ENCODE measurements at places on chromosomes 1 and 21.

DNA sequence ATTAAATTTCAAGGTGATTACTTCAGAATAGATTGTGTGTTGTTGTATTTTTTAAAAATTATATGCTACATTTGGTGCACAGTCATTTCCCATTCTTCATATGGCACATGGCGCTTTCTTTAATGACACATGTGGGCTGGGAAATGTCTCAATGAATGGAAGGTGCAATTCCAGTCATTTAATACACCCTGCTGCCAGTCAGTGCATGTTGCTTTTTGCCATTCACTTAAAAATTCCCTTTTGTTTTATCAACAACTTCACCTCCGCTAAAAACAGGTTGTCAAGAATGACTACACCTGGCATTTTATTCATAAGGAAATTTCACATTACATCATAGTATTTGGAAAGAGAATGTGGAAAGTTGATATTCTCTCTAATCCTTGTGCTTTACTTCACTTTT is 716.4 kb upstream of the ADAMTS5 start:
- DNase-seq: no peak

DNA sequence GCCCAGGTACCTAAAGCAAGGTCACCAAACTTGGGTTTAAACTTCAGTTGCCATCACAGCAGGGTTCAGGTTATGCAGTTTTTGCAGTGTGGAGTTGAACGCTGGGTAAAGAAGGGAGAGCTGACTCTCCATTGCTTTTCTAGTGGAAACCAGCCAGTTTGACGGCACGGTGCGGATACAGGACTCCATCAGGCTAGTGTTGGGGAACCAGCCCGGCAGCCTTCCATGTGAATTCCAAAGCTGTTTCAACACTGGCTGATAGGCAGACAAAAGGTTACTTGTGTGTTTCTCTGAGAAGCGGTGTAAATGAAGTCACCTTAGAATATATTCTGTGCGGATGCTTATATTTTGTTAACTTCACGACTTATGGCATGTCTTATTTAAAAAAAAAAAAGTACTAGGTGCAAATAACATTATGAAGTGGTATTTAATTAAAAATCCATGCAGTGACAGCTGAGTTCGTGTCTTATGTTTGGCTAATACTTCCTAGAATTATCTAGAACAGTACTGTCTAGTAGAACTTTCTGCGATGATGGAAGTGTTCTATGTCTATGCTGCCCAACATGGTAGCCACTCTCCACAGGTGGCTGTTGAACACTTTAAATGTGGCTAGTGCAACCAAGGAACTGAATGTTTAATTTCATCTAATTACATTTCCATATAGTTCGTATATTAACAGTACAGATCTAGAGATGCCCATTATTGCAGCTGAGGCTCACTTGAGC is 29.9 kb upstream of the RCAN3 start:
- DNase-seq: no peak

DNA sequence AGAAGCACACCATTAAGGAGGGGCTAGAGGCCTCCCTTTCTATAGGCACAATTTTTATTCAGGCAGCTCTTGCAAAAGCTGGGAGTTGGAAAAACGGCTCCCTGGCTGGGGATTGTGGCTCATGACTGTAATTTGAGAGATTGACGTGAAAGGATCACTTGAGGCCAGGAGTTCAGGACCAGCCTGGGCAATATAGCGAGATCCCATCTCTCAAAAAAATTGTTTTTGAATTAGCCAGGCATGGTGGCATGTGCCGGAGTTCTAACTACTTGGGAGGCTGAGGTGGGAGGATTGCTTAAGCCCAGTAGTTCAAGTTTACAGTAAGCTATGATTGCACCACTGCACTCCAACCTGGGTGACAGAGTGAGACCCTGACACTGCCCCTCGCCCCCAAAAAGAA is 23.9 kb upstream of the NRDC start:
- DNase-seq: no peak

DNA sequence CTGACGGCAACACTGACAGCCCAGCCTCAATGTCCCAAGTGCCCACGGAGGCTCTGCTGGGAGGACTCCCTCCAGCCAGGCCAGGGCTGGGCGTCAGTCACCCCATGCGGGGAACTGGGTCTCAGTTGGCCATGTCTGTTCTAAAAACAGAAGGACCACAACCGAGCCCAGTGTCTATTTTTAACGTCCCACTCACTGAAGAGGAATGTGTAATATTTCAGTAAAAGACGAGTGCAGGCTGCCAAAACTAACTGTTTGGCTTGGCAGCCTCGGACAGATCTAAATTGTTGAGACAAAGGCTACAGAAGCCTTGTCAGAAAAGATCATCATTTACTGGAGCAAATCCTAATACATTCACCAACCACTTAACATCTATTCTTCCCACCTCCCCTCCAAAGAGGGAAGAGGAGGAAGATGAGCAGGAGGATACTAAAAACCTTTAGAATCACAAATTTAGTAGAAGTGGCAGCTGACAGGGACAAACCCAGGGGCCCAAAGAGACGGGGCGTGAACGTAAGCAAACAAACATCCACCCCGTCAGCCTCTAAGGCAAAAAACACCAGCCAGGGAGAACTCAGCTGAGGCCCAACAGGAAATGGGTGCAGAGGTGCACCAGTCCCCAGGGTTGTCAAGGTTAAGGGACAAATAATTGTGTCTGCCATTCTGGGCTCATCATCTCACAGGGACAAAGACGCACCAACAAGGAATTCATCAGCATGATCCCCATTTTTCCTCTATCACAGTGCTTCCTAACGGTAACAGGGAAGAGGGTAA is 18.7 kb downstream of the C1orf198 start:
- DNase-seq: no peak

DNA sequence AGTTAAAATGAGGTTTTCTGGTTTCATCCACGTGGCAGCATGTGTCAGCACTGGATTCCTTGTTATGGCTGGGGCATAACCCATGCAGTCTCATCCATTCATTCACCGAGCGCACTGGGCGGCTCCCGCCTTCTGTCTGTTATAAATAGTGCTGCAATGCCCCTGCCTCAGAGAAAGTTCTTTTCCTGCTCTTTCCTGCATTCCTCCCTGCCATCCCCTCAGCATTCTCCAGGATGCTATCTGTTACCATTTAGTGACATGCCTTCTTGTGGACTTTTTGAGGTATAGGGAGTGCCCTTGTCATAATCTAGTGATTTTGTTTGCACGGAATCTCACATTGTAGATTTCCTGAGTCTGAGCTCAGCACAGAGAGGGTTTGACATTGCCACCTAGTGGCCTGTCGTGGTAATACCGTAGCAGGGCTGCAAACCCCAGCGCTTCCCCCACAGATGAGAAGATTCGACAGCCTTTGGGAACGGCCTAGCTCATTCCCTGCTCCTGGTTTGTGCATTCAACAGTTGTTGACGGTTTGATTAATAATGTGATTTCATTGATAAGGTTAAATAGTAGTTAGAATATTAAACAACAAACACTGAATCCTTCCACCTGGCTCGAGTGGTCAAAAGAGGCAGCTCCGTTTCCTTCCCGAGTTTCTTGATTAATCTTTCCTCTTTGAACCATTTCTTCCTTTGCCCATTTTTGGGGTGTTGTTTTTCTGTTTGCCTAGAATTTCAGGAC is 46.3 kb downstream of the UMODL1 start:
- peak; percentile 50 for DNase-seq

GRCh38 chr1:29583727-29584126 is 347.4 kb downstream of the PTPRU start:
- DNase-seq: no peak

DNA sequence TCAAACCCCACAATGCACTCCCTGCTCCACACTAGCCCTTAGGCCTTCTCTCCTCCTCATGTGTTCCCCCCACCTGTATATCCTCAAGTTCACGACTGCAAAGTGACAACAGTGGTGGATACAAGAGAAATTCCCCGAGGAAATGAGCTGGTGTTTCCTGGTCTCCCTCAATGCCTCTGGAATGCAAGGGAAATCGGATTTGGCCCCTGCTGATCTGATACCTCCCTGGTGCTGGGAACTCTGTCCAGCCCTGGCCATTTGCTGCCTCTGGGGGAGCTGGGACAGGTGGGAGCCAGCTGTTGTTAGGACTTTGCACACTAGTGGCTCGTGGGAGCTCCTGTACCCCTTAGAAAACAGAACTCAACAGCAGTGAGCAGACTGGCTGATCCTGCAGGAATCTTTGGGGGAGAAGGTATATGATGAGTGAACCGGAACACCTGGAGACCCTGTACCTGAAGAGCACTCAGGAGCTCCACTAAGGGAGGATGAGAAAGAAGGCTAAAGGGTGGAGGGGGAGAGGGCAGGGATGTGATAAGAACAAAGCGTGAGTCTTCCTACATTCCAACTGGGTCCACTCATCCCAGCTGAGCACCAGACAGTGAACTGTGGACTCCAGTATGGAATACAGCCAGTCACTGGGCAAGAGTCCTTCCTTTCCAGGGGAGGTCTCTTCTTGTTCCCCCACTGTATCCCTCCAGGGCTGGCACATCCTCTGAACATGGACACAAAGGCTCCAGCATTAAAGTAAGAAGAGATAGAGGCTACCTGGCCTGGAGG is 69.3 kb downstream of the PLXNA2 start:
- DNase-seq: no peak

DNA sequence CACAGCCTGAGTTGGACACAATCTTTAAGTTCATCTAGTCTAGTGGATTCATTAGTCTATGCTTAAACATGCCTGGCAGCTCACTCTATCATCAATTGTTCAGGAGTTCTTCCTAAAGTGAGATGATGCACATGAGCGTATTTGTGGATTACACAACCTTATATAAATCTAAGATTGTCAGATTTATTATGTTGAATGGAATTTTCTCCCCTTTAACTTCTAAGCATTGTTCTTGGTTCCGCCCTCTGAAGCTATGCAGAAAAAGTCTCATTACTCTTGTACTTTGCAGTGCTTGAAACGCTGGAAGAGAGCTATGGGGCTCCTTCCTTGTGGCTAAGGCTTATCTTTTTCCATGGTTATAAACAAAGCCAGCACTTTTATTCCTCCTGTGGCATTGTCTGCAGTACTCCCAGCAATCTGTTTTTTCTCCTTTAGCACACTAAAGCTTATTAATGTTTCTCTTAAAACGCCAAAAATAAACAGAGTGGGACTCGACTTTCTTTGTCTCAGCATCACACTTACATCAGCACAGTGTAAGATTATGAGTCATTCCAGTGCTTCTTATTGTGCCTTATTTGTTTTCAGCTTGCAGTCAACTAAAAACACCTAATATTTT is 316.8 kb upstream of the CAMK1G start:
- DNase-seq: no peak

- no peak for DNase-seq
These were observed 136.5 kb upstream of the POU3F1 start for GRCh38 chr1:38183096-38183495.

DNA sequence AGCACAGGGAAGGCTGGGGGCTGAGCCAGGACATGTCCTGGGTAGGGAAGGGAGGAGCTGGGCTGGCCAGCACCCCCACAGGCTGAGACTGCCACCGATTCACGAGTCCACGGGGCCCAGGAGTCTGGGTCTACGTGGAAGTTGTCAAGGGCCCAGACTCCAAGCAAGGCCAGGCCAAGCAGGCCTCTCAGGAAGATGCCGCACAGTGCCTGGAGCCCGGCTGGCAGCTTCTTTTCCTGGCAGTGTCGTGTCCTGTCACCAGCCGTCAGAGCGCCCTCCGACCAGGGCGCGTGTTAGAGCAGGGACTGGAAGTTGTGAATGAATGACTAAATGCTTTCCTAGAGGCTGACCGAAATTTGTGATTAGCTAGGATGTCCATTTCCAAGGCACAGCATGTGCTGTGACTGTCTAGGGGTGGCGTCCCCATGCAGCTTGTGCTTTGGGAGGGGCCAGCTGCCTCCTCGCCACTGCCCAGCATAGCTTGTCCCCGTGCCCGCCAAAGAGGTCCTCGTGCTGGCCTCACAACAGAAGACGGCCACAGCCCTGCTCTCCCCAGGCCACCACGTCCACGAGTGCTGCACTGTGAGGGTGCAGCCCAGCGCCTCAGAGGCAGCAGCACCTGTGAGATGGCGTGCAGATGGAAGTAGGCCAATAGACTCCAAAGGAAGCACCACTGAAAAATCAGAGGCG is 147.4 kb upstream of the COL6A1 start:
- no peak for DNase-seq

- no peak for DNase-seq
These were observed 60.1 kb downstream of the SDCCAG8 start for GRCh38 chr1:243315893-243316292.

GRCh38 chr21:38351961-38352521 is 95.2 kb downstream of the KCNJ15 start:
- DNase-seq: no peak

- no peak for DNase-seq
These were observed 9.5 kb downstream of the ERG start for GRCh38 chr21:38488640-38489270.

GRCh38 chr1:183954496-183954895 is 83.0 kb downstream of the COLGALT2 start:
- no peak for DNase-seq

DNA sequence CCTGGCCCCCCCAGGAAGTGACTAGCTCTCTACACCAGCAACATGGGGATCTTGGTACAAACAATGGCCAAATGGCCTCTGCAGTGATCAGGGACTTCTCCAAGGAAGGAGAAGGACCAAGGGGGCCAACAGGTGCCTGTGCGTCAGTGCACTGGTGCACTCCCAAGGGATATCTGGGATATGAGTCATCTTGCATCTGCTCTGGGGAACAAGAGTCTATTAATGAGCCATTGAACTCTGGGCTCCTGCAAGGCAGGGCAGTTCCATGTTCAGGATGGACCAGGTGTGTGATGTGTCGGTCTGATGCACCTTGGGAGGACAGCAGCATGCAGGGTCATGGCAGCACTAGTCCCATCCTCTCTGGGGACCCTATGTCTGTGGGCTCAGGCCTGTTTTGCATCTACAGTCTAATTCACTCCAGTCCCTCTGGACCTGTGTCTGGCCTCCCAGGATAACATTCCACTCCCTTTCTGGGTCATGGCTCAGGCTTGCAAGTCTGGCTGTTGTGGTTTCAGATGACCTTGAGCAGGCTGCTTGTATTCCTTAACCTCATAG is 125.3 kb downstream of the TRABD2B start:
- DNase-seq: no peak

GRCh38 chr1:32394890-32395432 is 720 bp upstream of the BSDC1 start:
- no peak for DNase-seq

DNA sequence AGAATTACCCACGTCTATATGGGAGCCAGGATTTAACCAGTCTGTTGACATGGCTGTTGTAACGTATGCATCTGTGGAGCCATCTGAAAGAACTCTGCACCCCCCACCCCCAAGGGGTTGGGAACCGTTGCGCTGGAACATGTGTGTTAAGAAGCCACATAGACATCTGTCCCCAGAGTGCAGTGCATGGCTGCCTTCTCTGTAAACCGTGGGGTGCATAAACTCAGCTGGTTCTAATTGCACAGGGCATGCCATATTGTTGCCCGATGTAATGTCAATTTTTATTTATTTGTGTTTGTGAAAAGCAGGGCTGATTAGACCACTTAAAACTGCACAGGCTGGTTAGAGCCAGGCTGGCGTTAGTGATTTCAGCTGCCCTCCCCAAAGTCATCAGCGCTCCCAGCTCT is 70.1 kb upstream of the ROR1 start:
- no peak for DNase-seq

DNA sequence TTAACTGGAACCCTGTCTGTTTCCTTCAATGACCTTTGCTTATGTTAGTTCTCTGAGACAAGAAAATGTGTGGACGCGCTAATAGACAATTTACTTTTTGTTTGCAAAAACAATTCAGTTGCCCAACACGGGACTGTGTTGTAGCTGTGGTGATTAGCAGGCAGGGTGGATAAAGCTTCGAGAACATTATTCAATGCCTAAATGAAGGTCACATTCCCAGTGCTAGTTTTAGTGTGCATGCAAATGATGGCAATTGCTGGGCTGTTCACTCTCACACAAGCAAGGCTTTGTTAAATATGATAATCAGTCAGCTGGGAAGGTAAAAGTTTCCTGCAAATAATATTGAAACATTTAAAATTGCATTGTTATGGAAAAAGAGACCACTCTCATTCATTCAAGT is 188.4 kb downstream of the BACH1 start:
- DNase-seq: no peak

Measured in erythroblast (primary cell).